ENCODE measurements at places on chromosomes 11 and 22.

- DNase-seq, result no peak
These were observed 4.0 kb upstream of the C22orf31 start for GRCh38 chr22:29065468-29066190.

- DNase-seq, result no peak
These were observed 24.1 kb downstream of the PTPRJ start for GRCh38 chr11:48004456-48004855.

DNA sequence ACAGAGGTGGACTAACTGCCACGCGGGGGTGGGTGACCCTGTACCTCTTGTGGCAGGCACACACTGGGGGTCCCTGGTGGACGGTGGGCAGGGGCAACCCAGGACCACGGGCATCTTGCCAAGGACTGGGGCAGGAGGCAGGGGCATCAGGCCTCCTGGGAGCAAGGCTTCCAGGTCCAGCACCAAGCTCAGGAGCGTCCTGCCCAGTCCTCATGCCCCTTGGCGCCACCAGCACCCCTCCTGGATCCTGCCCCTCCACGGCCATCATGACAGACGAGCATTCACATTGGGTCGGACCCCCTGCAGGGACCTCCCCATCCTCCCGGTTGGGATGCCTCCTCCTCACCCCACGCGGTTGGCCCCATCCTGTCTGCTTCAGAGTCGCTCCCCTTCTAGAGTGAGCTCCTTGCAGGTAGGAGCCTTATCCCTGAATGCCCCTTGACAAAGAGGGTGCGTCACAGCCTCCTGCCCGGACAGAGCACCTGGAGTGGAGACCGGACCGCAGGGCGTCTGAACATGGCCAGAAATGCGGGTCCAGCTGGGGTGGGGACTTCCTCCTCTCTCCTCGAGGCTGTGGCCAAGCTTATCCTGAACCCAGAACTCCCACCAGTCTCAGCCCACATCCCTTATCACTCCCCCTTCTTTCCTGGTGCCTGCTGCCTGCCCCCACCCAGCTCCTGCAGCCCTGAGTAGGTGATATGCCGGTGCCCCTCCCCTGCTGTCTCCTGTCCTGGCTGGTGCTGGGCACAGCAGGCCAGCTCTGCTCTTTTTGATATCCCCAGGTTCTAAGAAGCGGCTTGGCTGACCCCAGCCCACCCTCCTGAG lies 40.3 kb downstream of the IGF2 start:
- peak; percentile 19 for DNase-seq

DNA sequence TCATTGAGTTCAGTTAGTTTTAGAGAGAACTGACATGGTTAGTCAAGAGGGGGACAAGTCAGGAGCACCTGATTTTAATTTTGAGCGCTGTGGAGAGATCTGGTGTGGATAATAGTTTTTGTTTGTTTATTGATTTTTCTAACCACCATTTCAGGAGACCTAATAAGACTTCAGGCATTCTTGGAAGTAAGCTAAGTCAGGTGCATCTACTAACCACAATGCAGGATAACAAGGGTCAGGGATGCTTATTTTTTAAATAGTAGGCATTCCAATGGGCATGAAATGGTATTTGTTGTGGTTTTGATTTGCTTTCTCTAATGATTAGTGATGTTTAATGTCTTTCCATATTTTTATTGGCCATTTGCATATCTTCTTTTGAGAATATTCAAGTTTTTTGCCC lies 212.1 kb downstream of the NAV2 start:
- DNase-seq, result no peak

- DNase-seq, result no peak
These were observed 762 bp upstream of the TBC1D22A start for GRCh38 chr22:46761539-46762237.

- no peak for DNase-seq
These were observed 32.9 kb downstream of the SMCO4 start for GRCh38 chr11:93510196-93510873.

GRCh38 chr11:76251576-76251975 lies 45.3 kb upstream of the WNT11 start:
- DNase-seq, result no peak

DNA sequence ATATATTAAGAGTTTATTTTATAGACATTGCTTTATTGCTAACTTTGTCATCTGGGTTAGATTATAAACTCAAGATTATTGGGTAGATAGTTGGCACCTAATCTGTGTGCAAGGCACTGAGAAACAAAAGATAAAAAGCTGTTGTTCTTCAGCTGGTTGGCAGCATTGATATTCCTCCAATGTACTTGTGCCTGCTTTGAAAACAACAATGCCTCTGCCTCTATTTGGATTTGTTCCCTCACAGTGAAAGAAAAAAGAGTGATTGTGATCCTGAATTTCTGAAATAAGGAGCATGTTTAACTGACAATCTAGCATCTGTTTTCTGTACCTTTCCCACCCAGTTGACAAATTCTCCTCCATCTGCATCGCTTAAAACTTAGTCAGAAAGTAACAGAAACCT lies 98.3 kb downstream of the TYR start:
- no peak for DNase-seq

GRCh38 chr11:69941546-69942332 lies 122.5 kb upstream of the FGF3 start:
- no peak for DNase-seq

GRCh38 chr11:39367534-39367933 lies 2091.9 kb downstream of the LRRC4C start:
- DNase-seq, result no peak

GRCh38 chr11:1854132-1854948 lies 1.5 kb downstream of the LSP1 start:
- DNase-seq, result no peak

DNA sequence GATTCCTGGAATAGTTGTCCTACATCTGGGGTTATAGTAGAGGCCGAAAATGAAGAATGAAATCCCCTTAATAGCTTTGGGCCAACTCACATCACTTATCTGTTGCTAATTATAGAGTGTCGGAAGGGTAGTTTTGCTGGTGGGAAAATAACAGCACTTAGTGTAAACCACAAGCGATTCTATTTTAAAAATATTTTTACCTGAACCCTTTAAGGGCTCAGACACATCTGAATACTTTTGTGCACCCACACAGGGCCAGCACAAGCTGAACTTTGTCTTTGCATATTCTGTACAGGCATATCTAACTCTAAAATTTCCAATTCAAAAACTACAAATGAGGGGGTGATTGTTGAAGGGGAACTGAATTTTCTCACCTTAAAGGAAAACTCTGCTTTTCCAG lies 27.6 kb downstream of the SLC6A5 start:
- DNase-seq, result no peak

GRCh38 chr11:76169473-76169896 lies 36.8 kb downstream of the WNT11 start:
- DNase-seq, result no peak

- DNase-seq, result no peak
These were observed 59.0 kb downstream of the NCAPD3 start for GRCh38 chr11:134164490-134165370.

DNA sequence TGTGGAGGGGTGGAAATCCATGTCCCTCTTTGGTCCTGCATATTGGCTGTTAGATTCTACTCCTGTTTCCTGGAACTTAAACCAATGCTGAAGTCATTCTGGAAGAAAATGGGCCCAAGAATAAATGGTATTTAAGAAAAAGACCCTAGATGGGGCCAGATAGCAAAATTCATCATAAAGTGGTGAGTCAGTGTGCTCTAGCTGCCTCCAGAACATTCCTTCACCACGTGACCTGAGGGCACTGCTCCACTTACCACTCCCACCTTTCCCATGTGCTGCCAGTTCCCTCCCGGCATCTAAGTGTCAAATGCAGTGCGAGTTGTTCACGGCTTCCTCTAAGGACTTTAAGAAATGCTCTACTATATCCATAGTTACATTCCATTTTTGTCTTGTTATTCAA lies 30.9 kb upstream of the NAP1L4 start:
- DNase-seq, result no peak

- DNase-seq, result no peak
These were observed 4.8 kb downstream of the POU2F3 start for GRCh38 chr11:120244476-120245365.

GRCh38 chr22:19810381-19811201 lies 44.1 kb downstream of the GNB1L start:
- DNase-seq, result peak; percentile 25

GRCh38 chr11:116823031-116823843 lies at the start of gene APOA4:
APOA4 (minus strand) TSS chr11:116823304; CDS start chr11:116823191, 113 bp downstream.
- DNase-seq, result no peak

All from femur (tissue), 1 donor.